Type B pancreatic cell (in vitro differentiated cells): ENCODE measurements at places on chromosomes 2 and 18. TPM values are rescaled to one million over a fixed set of nuclear protein-coding genes. Genes with fewer than 3 reads are reported as not detected.

Gene IL36G
- not detected in 2 replicates for total RNA-seq

Gene BMP10
- 0.36 TPM in 1 of 2 replicates, not detected in the other for total RNA-seq

Gene CERKL
- 2.9 and 4.3 TPM in 2 replicates for total RNA-seq

Gene SCN7A
- total RNA-seq = 1.8 and 2.8 TPM in 2 replicates

Gene PCARE
- total RNA-seq = not detected in 2 replicates

Gene SH2D6
- 0.97 TPM in 1 of 2 replicates, not detected in the other for total RNA-seq

Gene CNDP1
- 0.48 and 0.67 TPM in 2 replicates for total RNA-seq

Gene MFF
- 71.3 and 84.3 TPM in 2 replicates for total RNA-seq

Gene SKOR2
- 0.81 and 0.87 TPM in 2 replicates for total RNA-seq

Gene CD302
- 4.2 and 4.7 TPM in 2 replicates for total RNA-seq

Gene CPS1
- 26.8 and 33.2 TPM in 2 replicates for total RNA-seq

Gene IL36A
- not detected in 2 replicates for total RNA-seq

Gene ETAA1
- total RNA-seq = 12.7 and 16.4 TPM in 2 replicates

Gene ABCG8
- 0.31 TPM in 1 of 2 replicates, not detected in the other for total RNA-seq

Gene GRHL1
- total RNA-seq = 37.4 and 120 TPM in 2 replicates

Gene CYTIP
- total RNA-seq = 0.40 and 0.51 TPM in 2 replicates

Gene RPIA
- total RNA-seq = 27.3 and 27.6 TPM in 2 replicates

Gene UGT1A1
- 0.21 and 0.77 TPM in 2 replicates for total RNA-seq

Gene PRSS56
- total RNA-seq = 0.34 TPM in 1 of 2 replicates, not detected in the other

Gene ANO7
- 1.7 and 3.3 TPM in 2 replicates for total RNA-seq

Gene FSHR
- total RNA-seq = not detected in 2 replicates

Gene SERPINB11
- 1.3 and 1.4 TPM in 2 replicates for total RNA-seq

Gene CCDC142
- 18.0 and 30.1 TPM in 2 replicates for total RNA-seq

Gene KYNU
- total RNA-seq = 0.53 and 1.8 TPM in 2 replicates

Gene DPP4
- total RNA-seq = 55.9 and 89.4 TPM in 2 replicates
